ENCODE measurements at places on chromosomes 6 and 20.

- DNase-seq = no peak
These were observed 122.3 kb upstream of the CLDN20 start for GRCh38 chr6:155141512-155141911.

- DNase-seq = no peak
These were observed 261.5 kb upstream of the SOX4 start for GRCh38 chr6:21332077-21332476.

DNA sequence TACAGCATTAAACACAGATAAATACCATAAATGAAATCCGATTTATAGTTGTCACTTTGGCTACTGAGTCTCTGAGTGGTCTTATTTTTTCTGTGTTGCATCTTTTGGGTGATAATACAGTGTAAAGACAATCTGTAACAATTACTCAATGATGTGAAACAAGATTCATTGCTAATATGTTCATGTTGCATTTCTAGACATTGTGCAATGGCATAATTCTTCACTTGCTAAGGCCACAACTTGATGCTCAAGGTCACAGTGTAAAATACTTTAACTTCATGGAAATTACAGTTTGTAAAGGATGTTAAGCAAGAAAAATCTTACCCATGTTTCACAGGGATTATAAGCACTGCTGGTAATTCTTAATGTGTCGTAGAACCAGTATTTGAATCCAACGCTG lies 74.9 kb upstream of the SMLR1 start:
- DNase-seq = no peak

DNA sequence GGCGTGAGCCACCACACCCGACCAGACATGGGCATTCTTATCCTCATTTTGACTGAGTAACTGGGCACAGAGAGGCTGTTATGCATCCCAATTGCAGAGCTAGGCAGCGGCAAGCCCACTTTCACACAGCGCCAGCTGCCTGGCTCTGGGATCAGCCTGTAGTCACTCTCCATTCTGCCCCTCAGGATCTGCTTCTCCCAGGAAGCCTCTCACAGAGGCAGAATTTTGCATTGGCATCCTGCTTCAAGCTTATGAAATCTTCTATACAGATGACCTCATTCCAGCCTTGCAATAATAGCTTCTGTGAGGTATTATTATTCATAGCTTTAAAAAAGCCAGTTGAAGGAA lies 37.0 kb upstream of the IER3 start:
- DNase-seq = no peak

DNA sequence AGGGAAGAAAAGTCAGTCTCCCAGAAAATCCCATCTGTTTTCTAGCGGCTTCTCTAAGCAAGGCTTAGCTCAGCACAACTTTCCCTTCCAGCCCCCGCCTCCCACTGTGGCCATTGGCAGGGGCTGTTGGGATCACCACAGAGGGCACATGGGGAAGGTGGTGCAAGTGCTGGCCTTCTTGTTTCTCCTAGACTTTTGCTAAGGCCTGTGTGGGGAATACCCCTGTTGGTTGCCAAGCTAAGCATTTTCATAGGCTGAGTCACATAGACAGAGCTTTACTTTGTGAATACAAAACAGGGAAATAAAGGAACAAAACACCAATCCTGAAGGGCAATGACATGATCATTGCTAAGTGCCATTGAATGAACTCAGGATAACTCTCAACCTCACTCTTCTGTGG lies 32.4 kb upstream of the TIAM2 start:
- DNase-seq = no peak

- no peak for DNase-seq
These were observed 89.1 kb downstream of the ME1 start for GRCh38 chr6:83341765-83342164.

DNA sequence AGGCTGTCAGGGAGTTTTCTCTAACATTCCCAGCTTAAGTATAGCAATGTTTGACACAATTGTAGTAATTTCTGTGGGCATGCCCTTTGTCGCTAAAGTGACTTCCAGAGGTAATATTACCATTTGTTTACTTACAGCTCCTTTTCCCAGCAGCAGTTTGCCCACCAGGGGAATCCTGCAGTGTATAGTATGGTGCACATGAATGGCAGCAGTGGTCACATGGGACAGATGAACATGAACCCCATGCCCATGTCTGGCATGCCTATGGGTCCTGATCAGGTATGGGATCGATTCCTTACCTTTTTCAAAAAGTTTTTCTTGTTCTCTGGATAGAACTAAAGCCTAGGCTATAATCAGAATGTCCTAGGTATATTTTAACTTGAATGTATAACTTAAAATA lies 132.5 kb downstream of the SULF2 start:
- DNase-seq = no peak

DNA sequence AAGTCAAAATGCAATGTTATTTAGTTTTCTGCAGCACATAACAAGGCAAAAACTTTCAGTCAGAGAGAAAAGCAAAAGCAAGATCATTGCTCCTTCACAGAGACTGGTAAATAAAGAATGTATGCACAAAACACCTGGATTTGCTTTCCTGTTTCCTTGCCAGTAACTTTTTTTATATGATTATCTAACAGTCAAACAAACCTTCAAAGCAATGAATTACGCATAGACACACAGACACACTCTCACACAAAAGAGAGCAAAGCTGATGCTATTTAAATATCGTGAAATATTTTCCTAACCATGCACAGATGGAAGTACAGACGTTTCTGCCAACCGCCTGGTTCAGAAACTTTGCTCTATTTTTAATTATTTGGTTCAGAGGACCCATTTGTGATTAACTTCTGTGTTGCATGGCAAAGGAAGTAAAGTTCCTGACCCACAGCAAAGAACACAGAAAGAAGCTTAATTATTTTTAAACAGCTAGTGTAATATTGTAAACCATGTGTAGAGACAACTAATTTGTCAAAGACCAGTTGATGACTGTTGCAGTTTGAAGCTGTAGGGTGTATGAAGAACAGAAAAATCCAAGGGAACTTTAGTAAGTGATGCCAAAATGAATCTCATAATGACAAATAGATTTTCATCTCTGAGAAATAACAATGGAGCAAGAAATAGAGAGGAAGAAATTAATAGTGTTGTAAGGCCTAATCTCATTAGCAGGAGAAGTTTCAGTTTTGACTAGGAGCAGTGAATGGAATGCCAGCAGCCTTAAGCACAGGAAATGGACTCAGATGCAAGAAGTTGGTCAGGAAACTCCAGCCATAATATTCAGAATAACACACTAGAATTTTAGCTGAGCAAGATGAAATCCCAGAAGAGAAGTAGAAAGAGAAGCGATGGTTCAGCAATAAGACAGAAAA lies 24.1 kb downstream of the ATXN1 start:
- no peak for DNase-seq

GRCh38 chr20:39986173-39986904 lies 702.7 kb downstream of the MAFB start:
- DNase-seq = no peak

Data from activated CD8-positive, alpha-beta memory T cell treated with anti-CD3 and anti-CD28 coated beads for 1 hour (primary cell).